ENCODE measurements at places on chromosomes 12 and 14. TPM values are rescaled to one million over a fixed set of nuclear protein-coding genes. Genes with fewer than 3 reads are reported as not detected.

GARIN6 gene
- not detected for total RNA-seq

TRPV4 gene
- 0.35 TPM for total RNA-seq

LIN7A gene
- total RNA-seq = 31.9 TPM

OTX2 gene
- not detected for total RNA-seq

INSM2 gene
- total RNA-seq = not detected

KCNH3 gene
- 0.13 TPM for total RNA-seq

ALDH1L2 gene
- 0.87 TPM for total RNA-seq

SLC4A8 gene
- 0.07 TPM for total RNA-seq

TAS2R9 gene
- total RNA-seq = 0.11 TPM

RNU4-1 gene
- 623 TPM for total RNA-seq

DNA sequence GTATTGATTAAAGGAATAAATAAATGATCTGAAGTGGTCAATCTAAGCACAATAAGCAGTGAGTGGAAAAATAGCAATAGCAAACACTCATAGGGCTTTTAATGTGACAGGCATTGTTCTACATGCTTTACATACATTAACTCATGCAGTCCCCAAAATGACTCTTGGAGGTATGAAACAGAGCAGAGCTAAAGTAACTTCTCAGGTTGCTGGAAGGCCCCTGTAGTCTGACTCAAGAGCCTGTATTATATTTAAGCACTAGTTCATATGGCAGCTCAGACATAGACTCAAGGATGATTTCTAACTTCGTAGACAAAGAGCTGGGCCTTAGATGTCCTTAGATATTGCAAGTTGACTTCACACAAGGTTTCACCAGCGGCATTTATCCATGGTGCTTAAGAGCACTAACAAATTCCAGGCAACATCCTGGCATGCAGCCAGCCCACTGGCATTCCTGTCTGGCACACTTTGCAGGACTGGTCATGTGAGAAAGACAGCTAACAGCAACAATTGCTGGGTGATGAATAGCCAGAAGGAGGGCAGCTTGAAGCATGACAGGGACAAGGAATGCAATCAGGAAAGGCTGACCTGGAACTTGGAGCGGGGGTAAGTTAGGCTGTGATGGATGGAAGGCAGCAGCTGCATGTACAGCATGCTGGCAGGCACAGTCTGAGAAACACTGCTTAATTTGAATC is 22.9 kb upstream of the KTN1 start:
- no peaks in the 10 kb centered on the region for H3K27me3 ChIP-seq
- no peaks in the 10 kb centered on the region for H3K36me3 ChIP-seq
- H3K4me3 ChIP-seq = no peak overlapping the region
- no peak overlapping the region for H3K27ac ChIP-seq

- H3K27ac ChIP-seq = no peak overlapping the region
- no peak overlapping the region for H3K4me3 ChIP-seq
- H3K27me3 ChIP-seq = no peaks in the 10 kb centered on the region
- H3K36me3 ChIP-seq = no peaks in the 10 kb centered on the region
Measured at GRCh38 chr12:39830852-39831520, 211.4 kb upstream of the ABCD2 start.

DNA sequence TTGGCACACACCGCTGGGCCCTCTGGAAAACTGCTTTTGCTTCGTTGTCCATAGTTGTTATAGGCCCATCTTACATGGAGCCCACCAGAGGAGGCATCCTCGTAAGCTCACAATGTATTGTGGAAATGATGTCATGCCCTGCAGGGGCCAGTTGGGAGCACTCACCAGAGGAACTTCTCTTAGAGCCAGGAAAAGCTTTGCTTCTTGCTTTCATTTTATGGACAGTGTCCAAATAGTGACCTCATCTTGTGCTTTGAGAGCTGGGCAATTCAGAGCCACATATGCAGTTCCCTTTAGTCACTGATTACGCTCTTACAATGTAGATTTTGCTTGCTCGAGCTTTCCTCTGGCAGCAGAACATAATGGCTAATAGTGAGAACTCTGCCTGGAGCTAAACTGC is 275.6 kb downstream of the AACS start:
- no peak overlapping the region for H3K4me3 ChIP-seq
- H3K27ac ChIP-seq = no peak overlapping the region

DNA sequence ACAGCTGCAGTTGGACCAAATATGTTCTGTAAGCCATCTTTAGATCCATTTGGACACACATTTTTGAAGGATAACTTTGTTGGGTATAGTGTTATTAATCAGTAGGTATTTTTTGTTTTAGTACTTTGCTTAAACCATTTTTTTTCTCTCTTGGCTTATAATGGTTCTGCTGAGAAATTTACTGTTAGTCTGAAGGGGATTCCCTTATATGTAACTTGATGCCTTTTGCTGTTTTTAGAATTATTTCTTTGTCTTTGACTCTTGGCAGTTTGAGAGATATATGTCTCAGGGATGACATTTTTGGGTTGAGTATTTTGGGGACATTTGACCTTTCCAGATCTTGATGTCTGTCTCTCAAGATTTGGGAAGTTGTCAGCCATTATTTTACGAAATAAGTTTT is 169.8 kb downstream of the GPHN start:
- no peak overlapping the region for H3K4me3 ChIP-seq
- DNase-seq = no peak

- no peaks in the 10 kb centered on the region for H3K36me3 ChIP-seq
- no peak for DNase-seq
- H3K27ac ChIP-seq = no peak overlapping the region
- H3K4me3 ChIP-seq = no peak overlapping the region
- peaks cover 2% of the 10 kb centered on the region for H3K27me3 ChIP-seq
- no peaks in the 10 kb centered on the region for H3K4me1 ChIP-seq
Measured at GRCh38 chr14:23160924-23161522, 22.4 kb downstream of the SLC7A8 start.

GRCh38 chr14:74658535-74659131 is 46.6 kb upstream of the LTBP2 start:
- H3K4me1 ChIP-seq = no peaks in the 10 kb centered on the region
- no peak overlapping the region for H3K4me3 ChIP-seq
- H3K36me3 ChIP-seq = peaks cover 21% of the 10 kb centered on the region
- no peak for DNase-seq
- no peak overlapping the region for H3K27ac ChIP-seq
- no peaks in the 10 kb centered on the region for H3K27me3 ChIP-seq

GRCh38 chr12:14774906-14775635 is 28.2 kb downstream of the WBP11 start:
- no peak for DNase-seq
- H3K27ac ChIP-seq = peak overlapping the region; percentile 78
- H3K36me3 ChIP-seq = no peaks in the 10 kb centered on the region

- H3K27ac ChIP-seq = no peak overlapping the region
- H3K4me3 ChIP-seq = no peak overlapping the region
- H3K27me3 ChIP-seq = peaks cover 40% of the 10 kb centered on the region
Measured at GRCh38 chr12:180445-180844, 33.5 kb downstream of the SLC6A12 start.

DNA sequence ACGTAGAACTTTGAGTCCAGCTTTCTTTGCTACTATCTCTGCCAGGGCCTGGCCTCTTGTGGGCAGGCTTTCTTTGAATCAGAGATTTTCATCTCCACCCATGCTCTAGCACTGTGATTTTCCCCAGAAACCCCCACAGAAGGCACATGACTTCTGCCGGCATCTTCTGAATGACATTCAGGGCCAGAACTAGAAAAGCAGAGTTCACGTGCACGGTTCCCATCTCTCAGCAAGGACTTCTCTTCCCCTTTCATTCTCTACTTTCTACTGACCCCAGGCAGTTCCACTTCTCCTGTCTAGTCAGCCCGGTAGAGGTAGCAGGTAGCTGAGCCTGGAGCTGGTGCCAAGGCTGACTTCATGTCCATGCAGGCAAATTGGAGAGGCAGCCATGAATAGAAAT is 26.9 kb downstream of the BATF start:
- peaks cover 11% of the 10 kb centered on the region for H3K27me3 ChIP-seq
- peaks cover 9% of the 10 kb centered on the region for H3K4me1 ChIP-seq
- DNase-seq = no peak

DNA sequence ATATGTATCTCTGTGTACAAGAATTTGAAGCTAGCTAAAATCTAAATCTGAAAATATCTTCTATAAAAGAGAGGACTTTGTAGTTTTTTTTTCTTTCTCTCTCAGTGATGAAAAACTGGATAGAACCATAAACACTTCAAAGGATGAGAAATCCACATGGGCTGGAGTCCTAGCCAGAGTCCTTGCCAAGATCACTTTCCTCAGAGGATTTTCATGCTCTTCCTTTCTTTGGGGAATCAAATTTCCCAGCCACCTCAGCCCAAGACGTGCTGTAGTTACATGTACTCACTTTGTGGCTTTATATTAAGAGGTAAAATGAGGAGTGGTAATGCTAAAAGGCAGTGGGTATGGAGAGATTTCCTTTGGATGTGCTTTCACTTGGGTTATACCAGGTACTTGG is 110.3 kb downstream of the SLC38A1 start:
- H3K36me3 ChIP-seq = no peaks in the 10 kb centered on the region
- H3K27ac ChIP-seq = no peak overlapping the region
- no peaks in the 10 kb centered on the region for H3K27me3 ChIP-seq
- H3K4me1 ChIP-seq = no peaks in the 10 kb centered on the region
- no peak overlapping the region for H3K4me3 ChIP-seq

DNA sequence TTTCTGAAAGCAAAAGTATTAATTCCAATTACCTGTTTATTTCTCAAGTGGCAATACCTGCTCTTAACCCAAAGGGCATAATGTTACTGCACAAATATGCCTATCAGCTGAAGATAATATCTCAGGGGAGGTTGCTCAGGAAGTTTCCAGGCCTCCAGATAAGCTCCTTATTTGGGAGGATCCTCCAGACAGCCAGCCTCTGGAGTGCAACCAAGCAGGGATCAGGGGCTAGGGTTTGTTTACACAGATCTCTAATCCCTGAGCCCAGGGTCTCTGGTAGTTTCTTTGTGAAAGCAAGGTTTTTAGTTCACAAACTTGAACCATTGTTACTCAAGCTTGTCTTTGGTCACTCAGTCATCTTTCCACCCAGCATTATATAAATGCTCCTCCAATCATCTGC is 124.4 kb downstream of the SLC38A4 start:
- H3K36me3 ChIP-seq = no peaks in the 10 kb centered on the region
- H3K4me3 ChIP-seq = no peak overlapping the region
- no peaks in the 10 kb centered on the region for H3K27me3 ChIP-seq
- peaks cover 25% of the 10 kb centered on the region for H3K4me1 ChIP-seq
- DNase-seq = no peak
- H3K27ac ChIP-seq = no peak overlapping the region

- no peaks in the 10 kb centered on the region for H3K27me3 ChIP-seq
- H3K4me3 ChIP-seq = no peak overlapping the region
- H3K4me1 ChIP-seq = peaks cover 99% of the 10 kb centered on the region
- peak overlapping the region; percentile 52 for H3K27ac ChIP-seq
Measured at GRCh38 chr12:26732005-26732908, 100.7 kb downstream of the ITPR2 start.

DNA sequence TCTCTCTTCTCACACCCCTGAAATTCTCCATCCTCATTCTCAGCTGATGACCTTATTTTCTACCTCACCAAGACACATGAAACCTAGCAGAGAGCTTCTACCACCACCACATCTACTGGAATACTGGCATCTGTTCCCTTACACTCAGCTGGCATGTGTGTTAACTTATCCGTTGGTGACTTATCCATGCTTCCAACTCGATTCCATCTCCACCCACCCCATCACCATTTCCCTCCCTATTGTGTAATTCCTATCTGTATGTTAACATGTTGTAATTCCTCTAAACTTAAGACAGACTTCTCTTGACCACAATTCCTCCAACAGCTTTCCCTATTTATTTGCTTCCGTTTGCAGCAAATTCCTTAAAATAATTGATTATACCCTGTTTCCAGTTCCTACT is 15.4 kb downstream of the C1S start:
- no peaks in the 10 kb centered on the region for H3K27me3 ChIP-seq
- no peak for DNase-seq
- peaks cover 34% of the 10 kb centered on the region for H3K4me1 ChIP-seq

GRCh38 chr12:51598156-51598555 is 7.1 kb downstream of the SCN8A start:
- no peaks in the 10 kb centered on the region for H3K36me3 ChIP-seq
- no peak overlapping the region for H3K27ac ChIP-seq
- no peak for DNase-seq

DNA sequence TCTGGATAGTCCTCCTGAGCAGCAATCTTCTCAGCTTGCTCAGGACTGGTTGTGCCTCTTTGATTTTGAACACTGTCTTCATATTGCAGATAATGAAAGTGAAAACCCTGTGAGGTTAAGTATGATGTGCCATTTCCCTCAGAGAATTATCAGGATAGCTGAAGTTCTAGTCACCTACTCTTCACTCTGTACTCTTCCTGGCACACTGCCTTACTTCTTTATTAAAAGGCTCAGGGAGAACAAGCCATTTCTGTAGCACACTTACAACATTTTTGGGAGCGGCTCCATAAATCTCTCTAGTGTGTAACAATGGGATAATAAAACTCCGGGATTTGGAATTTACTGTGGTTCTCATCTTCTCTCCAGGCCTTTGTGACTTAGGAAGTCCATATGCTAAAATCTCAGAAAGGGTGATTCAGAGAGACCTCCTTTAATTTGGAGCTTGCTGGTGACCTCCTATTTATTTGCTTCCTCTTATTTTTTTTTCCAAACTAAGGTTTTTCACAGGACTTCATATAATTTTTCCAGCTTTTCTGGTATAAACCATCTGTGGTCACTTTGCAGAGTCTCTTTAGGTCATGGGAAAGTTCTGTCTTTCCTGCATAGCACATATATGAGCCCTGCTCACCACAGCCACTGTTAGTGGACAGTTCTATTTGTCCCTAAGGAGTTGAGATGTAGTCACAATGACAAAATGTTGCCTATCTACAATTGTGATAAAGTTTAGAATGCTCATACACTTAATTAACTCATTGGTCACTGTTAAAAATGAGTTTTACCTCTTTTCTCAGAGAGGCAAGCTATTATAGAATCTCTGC is 53.5 kb upstream of the LDHB start:
- no peaks in the 10 kb centered on the region for H3K4me1 ChIP-seq
- H3K27me3 ChIP-seq = no peaks in the 10 kb centered on the region
- no peak overlapping the region for H3K4me3 ChIP-seq
- DNase-seq = no peak
- no peaks in the 10 kb centered on the region for H3K36me3 ChIP-seq
- no peak overlapping the region for H3K27ac ChIP-seq

DNA sequence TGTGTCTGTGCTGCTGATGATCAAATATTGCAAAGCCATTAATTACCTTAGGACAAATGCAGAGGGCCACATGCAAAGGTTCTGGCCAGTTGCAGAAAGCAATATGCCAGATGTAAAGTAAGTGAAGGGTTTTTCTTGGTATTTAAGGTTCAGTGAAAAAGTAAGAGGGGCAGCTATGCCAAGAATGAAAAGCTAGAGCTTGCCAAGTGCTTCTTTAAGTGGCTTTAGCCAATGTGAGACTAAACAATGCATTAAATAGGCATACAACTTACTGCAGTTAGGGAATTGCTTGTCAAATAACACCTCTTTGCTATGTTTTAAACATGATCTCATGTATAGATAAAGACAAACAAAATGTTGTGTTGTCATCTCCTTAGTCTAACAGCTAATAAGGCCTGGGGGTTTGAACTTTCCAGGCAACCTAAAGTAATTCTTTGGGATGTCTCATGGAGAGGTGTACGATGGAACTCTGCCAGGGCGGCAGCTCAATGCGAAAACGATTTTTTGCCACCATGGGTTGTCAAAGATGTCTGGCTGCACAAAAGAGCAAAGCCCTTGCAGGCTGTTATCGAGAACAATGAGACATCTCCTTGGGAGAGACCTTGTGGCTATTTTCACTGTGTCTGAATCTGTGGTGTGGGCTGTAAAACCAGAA is 12.0 kb downstream of the IGF1 start:
- H3K4me1 ChIP-seq = no peaks in the 10 kb centered on the region
- no peaks in the 10 kb centered on the region for H3K36me3 ChIP-seq
- H3K4me3 ChIP-seq = no peak overlapping the region
- H3K27me3 ChIP-seq = no peaks in the 10 kb centered on the region

GRCh38 chr14:56855891-56856461 is 45.7 kb upstream of the OTX2 start:
- peak; percentile 8 for DNase-seq
- H3K4me3 ChIP-seq = no peak overlapping the region
- no peaks in the 10 kb centered on the region for H3K4me1 ChIP-seq
- no peaks in the 10 kb centered on the region for H3K36me3 ChIP-seq
- peaks cover 5% of the 10 kb centered on the region for H3K27me3 ChIP-seq
- H3K27ac ChIP-seq = no peak overlapping the region

Data from HepG2 (cell line).